GM19239 (cell line): ENCODE measurements at places on chromosomes 4 and X.

GRCh38 chrX:45527834-45528233 lies 327.2 kb upstream of the DIPK2B start:
- no peak for DNase-seq

GRCh38 chr4:108991551-108992328 lies 228.9 kb upstream of the ETNPPL start:
- DNase-seq, result no peak

GRCh38 chrX:53481816-53482465 lies 47.8 kb upstream of the HSD17B10 start:
- peak; percentile 24 for DNase-seq

- DNase-seq, result no peak
Observed at GRCh38 chr4:8076023-8076422, 82.6 kb downstream of the ABLIM2 start.

- no peak for DNase-seq
Observed at GRCh38 chr4:156475322-156475721, 496.3 kb downstream of the PDGFC start.

DNA sequence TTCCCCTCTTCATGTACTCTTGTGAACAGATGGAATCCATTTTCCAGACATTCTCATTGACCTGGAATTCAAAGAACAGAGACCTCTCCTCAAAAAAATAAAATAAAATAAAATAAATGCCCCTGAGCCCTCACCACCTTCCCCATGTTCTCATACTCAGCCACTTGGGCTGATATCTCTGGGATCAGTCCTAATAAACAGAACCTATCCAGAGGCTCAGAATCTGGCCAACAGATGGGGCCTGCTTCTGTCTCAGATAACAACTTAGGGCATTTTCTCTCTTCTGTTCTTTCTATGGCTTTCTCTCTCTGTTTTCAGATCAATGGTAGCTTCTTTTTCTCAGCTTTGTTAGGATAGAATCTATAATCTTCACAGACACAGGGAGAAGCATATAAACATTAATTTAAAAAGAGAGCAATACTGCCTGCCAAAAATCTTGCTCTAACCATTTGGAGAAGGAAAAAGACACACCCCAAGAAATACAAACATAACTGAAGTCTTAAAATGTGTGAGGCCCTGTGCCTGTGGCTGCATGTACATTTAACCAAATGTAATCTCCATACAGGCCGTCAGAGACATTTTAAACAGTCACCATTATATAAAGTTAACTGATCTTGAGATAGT lies 907.1 kb downstream of the FAT4 start:
- no peak for DNase-seq

DNA sequence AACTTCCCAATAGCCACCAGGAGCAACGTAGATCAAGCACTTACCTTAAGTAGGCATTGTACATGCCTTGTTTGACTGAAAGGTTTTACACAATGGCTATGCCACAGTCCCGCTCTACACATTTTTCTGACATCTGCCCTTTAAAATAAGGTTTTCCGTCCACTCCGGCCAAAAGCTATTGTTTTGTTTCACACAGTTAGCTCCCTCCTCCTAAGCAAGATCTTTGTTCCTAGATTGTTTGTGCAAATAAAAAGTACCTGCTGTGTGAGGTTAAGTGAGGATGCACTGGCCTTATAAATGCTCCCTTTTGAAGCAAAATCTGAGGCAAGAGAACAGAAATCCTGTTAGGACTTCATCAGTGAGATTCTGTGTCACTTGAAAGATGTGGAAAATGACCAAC lies 11.8 kb downstream of the SCD5 start:
- DNase-seq, result no peak

DNA sequence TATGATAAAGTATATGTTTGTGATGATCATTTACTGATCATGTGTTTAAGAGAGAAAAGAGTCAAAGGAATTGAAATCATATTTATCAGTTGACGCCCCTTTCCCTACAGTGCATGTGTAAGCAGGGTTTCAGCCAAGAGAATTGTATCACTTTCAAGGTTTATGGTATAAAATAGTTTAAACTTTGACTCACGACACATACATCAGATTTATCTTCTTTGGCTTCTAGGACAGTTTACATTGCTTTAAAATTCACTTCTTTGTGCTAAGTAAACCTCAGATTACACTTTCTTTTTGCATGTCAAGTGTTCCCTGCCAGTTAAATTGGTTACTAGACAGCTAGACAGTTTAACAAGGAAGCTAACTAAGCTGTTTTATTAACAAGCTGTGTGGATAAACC lies 86.3 kb upstream of the MYOZ2 start:
- DNase-seq, result no peak

- DNase-seq, result no peak
Observed at GRCh38 chr4:86015412-86016350, 344.2 kb downstream of the MAPK10 start.

DNA sequence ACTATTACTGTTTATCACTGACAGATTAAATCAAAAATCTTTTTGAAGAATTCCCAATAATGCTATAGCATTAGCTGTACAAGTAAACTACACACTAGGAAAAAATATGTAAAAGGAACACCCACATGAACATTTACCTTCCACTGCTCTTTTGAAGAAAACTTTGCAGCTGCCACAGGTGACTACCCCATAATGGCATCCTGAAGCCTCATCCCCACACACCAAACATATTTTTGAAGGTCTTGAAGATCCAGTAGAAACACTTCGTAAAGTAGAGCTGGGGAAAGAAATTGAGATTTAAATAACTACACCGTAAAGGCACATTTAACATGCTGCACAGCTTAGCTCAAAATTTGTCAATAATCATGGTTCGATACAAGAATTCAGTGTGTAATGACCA lies 182.4 kb downstream of the NR3C2 start:
- DNase-seq, result no peak

DNA sequence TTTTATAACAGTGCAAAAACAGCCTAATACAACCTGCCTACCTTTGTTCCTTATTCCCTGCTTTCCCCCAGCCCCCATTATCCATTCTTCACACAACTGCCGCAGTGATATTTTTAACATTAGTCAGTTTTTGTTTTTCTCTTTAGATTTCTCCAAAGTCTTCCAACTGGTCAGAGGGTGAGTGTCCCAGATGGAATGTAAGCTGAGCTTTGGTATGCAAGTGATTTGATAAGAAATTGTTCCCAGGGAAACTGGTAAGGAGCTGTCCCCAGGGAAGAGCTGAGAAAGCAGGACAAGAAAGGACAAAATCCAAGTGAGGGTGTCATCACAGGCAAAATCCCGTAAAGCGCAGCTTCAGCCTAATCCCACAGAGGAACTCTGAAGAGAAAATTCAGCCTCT lies 475.5 kb upstream of the ADGRL3 start:
- no peak for DNase-seq
